ENCODE measurements at places on chromosomes 11 and 22.
A peak's percentile ranks its signal among the peaks of the same experiment; 100 is the strongest.

DNA sequence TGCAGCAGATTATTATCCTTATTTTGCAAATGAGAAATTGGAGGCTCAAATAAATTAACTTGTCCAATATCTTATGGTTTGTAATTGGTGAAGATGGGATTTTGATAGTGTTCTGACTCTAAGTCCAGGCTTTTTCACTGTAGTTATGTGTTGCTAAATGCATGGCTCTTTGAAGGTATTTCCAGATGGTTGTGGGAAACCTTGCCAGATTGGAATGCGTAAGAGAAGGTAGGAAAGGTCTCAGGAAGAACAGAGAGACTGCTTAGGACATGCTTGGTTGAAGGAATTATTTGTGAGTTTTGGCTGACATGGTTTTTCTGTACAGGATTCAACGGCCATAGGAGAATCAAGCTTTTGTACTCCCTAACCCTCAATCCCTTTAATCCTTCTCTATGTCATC, 108.6 kb downstream of the STIM1 start:
- no peak for DNase-seq

GRCh38 chr11:47357985-47358730, 5.7 kb upstream of the MYBPC3 start:
- no peak for DNase-seq

- DNase-seq = no peak
These were observed 65.5 kb downstream of the EMSY start for GRCh38 chr11:76510060-76511047.

- DNase-seq = peak; percentile 88
These were observed 613 bp upstream of the ARHGEF17 start for GRCh38 chr11:73307323-73308002.

- no peak for DNase-seq
These were observed 288.0 kb upstream of the PLET1 start for GRCh38 chr11:112548641-112549040.

GRCh38 chr22:20258584-20259326, 9.4 kb downstream of the RTN4R start:
- no peak for DNase-seq

- no peak for DNase-seq
These were observed 146.4 kb upstream of the UBASH3B start for GRCh38 chr11:122509091-122509490.

DNA sequence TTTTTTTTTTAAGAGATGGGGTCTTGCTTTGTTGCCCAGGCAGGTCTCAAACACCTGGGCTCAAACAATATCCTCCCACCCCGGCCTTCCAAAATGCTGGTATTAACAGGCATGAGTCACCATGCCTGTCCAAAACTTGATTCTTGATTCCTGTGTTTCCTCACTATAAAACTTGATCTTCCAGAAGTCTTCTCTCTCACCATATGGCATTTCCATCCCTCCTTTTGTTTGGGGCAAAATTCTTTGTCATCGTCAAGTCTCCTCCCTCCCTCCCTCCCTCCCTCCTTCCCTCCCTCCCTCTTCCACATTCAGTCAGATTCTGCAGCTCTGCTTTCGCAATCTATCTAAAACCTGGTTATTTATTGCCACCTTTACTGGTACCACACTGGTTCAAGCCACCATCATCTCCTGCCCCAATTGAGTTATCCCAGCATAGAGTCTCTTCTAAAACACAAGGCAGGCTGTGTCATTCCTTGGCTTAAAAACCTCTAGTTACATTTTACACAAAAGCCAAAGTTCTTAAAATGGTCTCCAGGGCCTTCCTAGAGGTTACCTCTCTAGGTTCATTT, 65.0 kb upstream of the HORMAD2 start:
- no peak for DNase-seq

- peak; percentile 19 for DNase-seq
These were observed 212.4 kb upstream of the SESN3 start for GRCh38 chr11:95443386-95443785.

DNA sequence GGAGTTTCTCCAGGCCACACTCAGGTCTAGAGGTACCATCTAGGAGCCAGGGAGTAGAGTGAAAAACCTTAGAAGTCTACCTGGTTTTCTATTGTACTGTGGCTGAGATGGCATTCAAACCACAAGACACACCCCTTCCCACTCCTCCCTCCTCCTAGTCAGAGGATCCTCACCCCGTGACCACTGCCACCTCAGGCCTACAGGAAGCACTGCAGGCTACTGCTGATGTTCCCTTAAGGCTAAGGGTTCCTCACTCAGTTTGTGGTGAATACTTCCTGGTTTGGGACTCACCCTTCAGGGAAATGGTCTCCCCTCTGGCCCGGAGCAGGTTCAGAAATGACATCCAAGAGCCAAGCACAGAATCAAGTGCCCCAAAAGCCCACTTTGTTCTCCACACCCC, 1293.9 kb downstream of the JRKL start:
- no peak for DNase-seq

DNA sequence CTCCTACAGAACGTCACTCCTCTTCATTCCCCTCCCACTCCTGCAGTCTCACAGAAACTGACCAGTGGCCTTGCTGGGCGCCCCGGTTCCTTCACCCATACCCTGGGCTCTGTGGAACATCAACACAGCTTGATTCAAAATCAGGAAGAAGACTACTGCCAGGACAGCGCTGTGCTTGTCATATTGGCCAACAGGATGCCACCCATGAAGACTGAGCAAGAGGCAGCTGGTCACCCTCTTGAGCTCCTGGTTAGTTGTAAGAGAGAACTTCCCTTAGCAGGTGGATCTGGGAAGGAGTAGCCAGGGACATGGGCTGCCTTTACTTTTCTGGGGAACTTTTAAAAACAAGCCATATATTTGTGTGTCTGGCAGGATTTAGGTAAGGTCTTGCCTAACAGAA, 110.4 kb upstream of the TIMP3 start:
- DNase-seq = no peak

DNA sequence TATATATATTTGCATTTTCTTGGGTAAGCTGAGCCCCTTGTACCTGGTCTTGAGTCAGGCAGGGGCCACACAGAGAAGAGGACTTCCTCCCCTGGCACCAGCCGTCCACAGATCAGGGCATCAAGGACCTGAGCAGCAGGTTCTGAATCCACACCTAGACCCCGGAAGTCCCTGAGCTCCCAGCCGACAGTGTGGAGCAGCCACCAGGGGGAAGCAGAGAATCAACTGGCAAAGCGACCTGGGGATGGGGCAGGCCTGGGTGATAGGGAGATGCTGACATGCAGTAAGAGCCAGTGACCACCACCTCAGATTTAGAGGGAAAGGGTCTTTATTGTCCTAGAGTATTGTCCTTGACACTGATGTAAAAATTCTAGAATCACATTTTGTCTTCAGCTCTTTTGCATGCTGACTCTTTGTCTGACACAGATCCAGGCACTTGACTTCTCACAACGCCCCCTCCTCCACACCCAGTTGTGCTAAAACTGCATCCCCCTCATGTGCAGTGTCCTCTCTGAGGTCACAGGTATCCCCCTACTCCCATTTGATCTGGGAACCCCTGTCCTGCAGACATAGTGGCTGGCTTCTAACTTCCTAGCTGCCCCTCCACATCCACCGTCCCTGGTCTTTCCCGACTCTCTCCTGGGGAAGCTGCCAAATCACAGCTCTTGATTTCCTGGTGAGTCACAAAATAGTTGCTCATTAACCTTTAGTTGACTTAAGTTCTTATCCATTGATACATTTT, 109.3 kb downstream of the GGTLC2 start:
- DNase-seq = peak; percentile 79
